Progenitor cell of endocrine pancreas (in vitro differentiated cells): ENCODE measurements at places on chromosomes 6 and 20.

GRCh38 chr6:82917346-82918064, 148.1 kb downstream of the UBE3D start:
- DNase-seq, result no peak
- no peak overlapping the region for H3K4me3 ChIP-seq
- H3K27ac ChIP-seq, result peak overlapping the region; percentile 96
- peaks cover 22% of the 10 kb centered on the region for H3K36me3 ChIP-seq
- H3K27me3 ChIP-seq, result no peaks in the 10 kb centered on the region
- H3K4me1 ChIP-seq, result peaks cover 17% of the 10 kb centered on the region

GRCh38 chr20:697826-698225, 22.2 kb upstream of the SCRT2 start:
- no peak overlapping the region for H3K27ac ChIP-seq
- H3K36me3 ChIP-seq, result no peaks in the 10 kb centered on the region
- H3K27me3 ChIP-seq, result peaks cover 45% of the 10 kb centered on the region

DNA sequence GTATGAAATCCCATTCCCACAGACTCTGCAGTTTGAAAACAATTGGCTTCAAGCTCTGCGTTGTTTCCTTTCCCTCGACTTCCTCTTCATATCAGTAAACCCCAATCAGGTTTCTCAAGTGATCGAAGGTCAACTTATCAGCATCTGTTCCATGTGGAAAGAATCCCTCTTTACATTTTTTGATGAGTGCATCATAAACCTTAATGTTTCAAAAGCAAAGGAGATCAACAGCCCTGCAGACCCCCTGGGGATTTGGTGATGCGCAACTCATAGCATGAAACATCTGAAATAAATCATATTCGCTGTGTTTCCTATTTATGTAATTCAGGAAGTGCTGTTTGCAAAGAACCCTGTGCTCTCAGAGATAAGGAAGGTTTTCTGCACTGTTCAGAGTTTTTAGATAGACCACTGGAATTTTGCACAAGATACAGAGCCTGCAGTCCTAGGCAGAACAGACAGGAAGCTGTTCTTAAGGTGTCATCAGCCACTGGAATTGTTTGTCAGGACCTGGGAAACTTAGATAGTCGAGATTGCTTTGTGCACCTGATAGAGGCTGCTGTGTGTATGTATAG, 216.0 kb downstream of the HIVEP2 start:
- H3K4me3 ChIP-seq, result no peak overlapping the region
- H3K36me3 ChIP-seq, result no peaks in the 10 kb centered on the region
- peaks cover 12% of the 10 kb centered on the region for H3K4me1 ChIP-seq
- no peak for DNase-seq
- no peak overlapping the region for H3K27ac ChIP-seq
- no peaks in the 10 kb centered on the region for H3K27me3 ChIP-seq

- H3K27ac ChIP-seq, result no peak overlapping the region
- H3K36me3 ChIP-seq, result no peaks in the 10 kb centered on the region
- H3K4me1 ChIP-seq, result peaks cover 4% of the 10 kb centered on the region
- H3K27me3 ChIP-seq, result peaks cover 14% of the 10 kb centered on the region
These were observed 83.1 kb downstream of the MYLK4 start for GRCh38 chr6:2667617-2668016.

DNA sequence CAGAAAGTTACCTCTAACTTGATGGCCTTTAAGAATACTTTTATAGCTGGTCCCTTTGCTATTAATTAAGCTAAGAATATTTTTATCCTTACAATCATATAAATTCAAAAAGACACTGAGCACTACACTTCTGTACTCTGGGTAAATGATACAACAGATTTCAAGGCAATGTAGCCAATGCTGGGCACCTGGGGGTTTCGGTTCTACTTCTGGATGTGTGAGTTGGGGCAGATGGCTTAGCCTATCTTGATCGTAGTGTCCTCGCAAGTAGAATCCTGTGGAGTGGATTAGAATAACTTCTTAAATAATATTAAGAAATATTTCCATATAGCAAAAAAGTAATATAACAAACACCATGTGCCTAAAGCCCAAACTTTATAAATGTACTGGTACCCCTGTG, 96.9 kb upstream of the NT5E start:
- no peak overlapping the region for H3K27ac ChIP-seq
- no peaks in the 10 kb centered on the region for H3K27me3 ChIP-seq
- no peak for DNase-seq

- no peak overlapping the region for H3K4me3 ChIP-seq
- H3K27me3 ChIP-seq, result no peaks in the 10 kb centered on the region
- no peak overlapping the region for H3K27ac ChIP-seq
- H3K4me1 ChIP-seq, result peaks cover 7% of the 10 kb centered on the region
These were observed 44.3 kb downstream of the FOXC1 start for GRCh38 chr6:1654054-1654453.

DNA sequence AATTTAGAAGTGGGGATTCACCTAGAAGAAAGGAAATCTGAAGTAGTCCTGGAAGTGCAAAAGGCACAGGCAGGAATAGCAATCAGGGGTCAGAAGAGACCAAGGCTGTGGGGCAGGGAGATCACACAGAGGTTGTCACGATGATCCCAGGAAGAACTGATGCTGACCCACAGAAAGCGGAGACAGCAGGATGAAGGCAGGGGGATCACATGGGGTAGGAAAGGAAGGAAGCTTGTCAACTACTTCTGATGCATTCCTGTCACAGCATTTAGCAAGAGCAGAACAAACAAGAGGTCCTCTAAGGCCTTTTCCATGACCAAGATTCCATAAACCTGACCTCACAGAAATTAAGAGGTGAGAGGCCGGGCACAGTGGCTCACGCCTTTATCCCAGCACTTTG, 79.1 kb downstream of the SLC23A2 start:
- DNase-seq, result no peak
- no peak overlapping the region for H3K4me3 ChIP-seq
- no peaks in the 10 kb centered on the region for H3K27me3 ChIP-seq
- H3K4me1 ChIP-seq, result peaks cover 1% of the 10 kb centered on the region
